ENCODE measurements at places on chromosomes 7 and 10.

DNA sequence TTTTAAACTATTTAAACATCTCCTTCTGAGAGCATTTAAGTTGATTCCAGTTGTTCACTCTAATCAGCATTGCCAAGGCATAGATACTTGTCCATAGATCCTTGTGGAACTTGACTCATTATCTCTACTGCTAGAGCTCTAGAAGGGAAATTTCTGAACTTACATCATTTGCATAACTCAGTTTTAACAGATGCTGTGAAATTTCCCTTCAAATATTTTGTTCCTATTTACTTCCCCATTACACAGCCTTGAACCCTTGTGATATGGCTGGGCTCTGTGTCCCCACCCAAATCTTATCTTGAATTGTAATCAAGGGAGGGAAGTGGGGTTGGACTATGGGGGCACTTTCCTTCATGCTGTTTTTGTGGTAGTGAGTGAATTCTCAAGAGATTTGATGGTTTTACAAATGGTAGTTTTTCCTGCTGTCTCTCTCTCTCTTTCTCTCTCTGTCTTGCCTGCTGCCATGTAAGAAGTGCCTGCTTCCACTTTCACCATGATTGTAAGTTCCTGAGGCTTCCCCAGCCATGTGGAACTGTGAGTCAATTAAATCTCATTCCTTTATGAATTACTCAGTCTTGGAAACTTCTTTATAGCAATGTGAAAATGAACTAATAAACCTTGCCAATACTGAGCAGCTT is 25.4 kb downstream of the INSIG1 start:
- no peak overlapping the region for H3K4me3 ChIP-seq
- peaks cover 5% of the 10 kb centered on the region for H3K27me3 ChIP-seq
- H3K36me3 ChIP-seq: no peaks in the 10 kb centered on the region
- no peaks in the 10 kb centered on the region for H3K4me1 ChIP-seq
- no peak for DNase-seq
- H3K27ac ChIP-seq: no peak overlapping the region

DNA sequence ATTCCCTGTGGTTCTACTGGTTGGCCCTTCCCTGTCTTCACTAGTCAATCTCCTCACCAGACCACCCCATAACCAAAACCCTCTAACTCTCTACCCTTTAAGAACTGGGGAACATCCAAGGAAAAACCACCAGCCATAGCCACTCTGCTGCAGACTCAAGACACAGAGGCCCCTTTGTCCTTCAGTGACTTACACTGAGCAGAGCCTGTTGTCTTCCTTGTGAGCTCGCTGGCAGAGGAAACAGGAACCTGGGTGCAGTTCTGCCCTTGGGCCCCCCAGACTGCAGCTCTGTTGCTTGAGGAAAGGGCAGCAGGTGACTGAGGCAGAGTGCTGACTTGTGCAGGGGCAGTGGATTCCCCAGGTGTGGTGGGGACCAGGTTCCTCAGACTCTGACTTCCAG is 30.6 kb downstream of the ZC3HAV1 start:
- no peaks in the 10 kb centered on the region for H3K4me1 ChIP-seq
- peaks cover 83% of the 10 kb centered on the region for H3K36me3 ChIP-seq
- no peaks in the 10 kb centered on the region for H3K27me3 ChIP-seq
- H3K4me3 ChIP-seq: no peak overlapping the region
- no peak overlapping the region for H3K27ac ChIP-seq

DNA sequence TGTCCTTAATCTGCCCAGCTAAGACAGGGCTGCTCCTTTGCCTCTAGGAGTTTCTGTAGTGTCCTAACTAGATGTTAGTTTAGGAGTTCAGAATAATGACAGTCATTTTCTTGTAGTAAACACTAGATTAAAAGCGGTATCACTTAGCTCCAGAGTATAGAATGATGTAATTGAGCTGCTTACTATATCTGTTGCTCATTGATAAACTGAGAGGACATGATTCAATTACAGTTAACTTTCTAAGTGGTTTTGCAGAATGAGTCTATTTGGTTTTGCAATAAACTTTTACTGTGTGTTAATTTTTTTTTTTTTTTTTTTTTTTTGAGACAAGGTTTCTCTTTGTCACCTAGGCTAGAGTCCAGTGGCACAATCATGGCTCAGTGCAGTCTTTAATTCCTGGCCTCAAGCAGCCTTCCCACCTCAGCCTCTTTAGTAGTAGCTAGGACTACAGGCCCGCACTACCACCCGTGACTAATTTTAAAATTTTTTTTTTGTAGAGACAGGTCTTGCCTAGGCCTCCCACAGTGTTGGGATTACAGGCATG is 1.8 kb downstream of the STMP1 start:
- peak overlapping the region; percentile 90 for H3K27ac ChIP-seq
- peaks cover 43% of the 10 kb centered on the region for H3K4me1 ChIP-seq
- peaks cover 12% of the 10 kb centered on the region for H3K36me3 ChIP-seq
- DNase-seq: peak; percentile 31
- H3K27me3 ChIP-seq: no peaks in the 10 kb centered on the region
- no peak overlapping the region for H3K4me3 ChIP-seq

GRCh38 chr7:159104188-159104920 is 40.3 kb downstream of the VIPR2 start:
- H3K36me3 ChIP-seq: no peaks in the 10 kb centered on the region
- H3K4me3 ChIP-seq: no peak overlapping the region
- no peaks in the 10 kb centered on the region for H3K4me1 ChIP-seq
- no peaks in the 10 kb centered on the region for H3K27me3 ChIP-seq
- DNase-seq: no peak
- no peak overlapping the region for H3K27ac ChIP-seq

DNA sequence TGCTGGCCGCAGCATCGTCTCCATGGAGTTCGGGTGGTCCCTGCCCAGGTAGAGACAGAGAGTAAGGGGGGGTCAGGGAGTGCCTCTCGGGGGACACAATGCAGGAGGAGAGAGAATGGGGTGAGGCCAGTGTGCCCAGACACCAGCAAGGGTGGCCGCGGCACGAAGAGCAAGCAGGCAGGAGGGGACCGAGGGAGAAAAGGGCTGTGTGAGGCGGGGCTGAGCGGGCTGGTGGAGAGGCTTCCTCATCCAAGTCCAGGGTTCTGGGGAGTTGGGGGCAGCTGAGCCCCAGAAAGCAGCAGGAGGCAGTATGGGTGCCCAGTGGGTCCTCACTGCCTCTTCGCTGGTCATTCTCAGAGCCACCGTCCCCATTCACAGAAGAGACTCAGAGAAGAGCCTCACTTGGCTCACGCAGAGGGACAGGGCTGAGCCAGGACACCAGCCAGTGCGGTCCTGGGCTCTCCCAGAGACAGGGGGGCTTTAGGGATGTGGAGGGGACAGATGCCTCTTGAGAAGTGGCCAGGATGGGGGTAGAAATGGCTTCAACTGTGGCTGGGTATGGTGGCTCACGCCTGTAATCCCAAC is 78.9 kb downstream of the MICALL2 start:
- H3K27ac ChIP-seq: no peak overlapping the region
- no peaks in the 10 kb centered on the region for H3K36me3 ChIP-seq
- peaks cover 47% of the 10 kb centered on the region for H3K27me3 ChIP-seq
- DNase-seq: no peak

DNA sequence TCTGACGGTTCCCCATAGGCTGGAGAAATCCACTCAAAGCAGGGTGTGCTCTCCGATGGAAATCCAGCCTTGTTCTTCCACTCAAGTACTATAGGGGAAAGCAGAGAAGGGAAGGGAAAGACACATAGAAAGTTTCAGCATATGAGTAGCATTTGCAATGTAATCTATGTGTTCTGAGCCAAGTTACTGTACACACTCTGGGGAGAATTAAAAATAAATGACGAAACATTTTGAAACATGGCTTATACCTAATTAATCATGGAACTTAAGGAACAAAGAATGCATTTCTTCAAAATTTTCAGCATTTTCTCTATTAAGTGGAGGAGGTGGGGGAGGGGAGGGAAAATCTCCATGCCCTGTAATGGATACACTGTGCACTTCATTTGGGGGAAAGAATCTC is 198.1 kb upstream of the HABP2 start:
- no peaks in the 10 kb centered on the region for H3K4me1 ChIP-seq
- H3K36me3 ChIP-seq: no peaks in the 10 kb centered on the region
- H3K27ac ChIP-seq: no peak overlapping the region

DNA sequence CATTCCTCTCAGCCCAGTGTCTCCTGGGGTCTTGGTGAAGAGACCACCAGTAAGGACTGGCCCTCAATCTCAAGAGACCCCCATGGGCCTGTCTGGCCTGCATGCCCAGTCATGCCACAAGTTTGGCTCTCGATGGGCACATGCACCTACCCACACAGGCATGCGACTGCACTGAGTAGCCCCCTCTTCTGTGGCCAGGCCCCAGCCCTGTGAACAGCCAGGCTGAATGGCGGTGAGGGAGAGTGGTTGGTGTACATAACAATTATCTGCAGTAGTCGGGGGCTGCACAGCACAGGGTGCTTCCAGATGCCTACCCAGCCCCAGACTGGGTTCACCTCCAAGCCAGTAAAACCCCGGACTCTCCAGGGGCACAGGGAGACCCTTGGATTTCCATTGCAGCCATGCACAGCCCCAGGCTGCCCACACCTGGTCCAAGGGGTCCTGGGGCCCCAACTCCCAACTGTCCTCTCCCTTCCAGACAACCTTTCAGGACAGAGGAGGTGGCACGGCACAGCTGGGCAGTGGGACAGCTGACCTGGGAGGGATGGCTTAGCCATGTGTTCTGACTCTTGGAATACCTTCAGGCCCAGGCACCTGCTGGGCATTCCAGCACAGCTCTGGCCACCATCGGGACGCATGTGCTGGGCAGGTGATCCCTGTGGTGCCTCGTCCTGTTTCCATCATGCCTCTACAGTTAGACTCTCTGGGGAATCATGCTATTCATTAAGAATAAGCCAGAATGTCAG is 21.0 kb upstream of the CSGALNACT2 start:
- 0 out of 2 replicates have a peak, but pooled peaks cover 2% of the 10 kb centered on the region for H3K27me3 ChIP-seq
- no peaks in the 10 kb centered on the region for H3K4me1 ChIP-seq
- H3K4me3 ChIP-seq: no peak overlapping the region
- no peak for DNase-seq

DNA sequence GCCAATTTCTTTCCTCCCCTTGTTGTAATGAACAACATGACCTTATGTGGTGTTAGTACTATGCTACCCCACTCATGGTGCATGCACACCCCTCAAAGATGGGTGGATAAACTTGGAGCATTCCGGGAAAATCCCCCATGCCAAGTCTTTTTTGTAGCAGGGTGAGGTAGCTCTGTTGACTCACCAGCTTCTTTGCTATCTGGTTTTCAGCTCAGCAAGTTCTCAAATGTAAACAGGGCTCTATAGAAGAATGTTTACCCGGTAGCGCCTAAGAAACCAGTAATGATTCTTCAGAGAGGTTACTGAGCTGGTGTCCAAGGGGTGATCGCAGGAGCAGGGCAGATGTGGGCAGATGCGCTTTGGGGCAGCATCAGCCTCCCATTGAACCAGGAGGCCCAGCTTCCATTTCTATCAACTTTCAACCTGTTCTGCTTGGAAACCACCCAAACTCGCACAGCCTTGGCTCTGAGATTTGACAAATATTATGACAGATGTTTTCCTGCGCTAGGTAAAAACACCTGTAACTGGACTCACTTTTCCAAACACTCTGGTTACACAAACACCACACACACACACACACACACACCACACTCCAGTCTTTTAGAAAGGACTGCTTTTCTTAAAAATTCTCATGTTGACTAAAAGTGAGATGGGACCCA is 87.8 kb downstream of the ZRANB1 start:
- H3K27ac ChIP-seq: no peak overlapping the region
- peaks cover 31% of the 10 kb centered on the region for H3K36me3 ChIP-seq
- H3K4me3 ChIP-seq: no peak overlapping the region
- no peak for DNase-seq
- no peaks in the 10 kb centered on the region for H3K27me3 ChIP-seq
- peaks cover 36% of the 10 kb centered on the region for H3K4me1 ChIP-seq

GRCh38 chr10:127928021-127928806 is 21.3 kb downstream of the PTPRE start:
- H3K4me3 ChIP-seq: no peak overlapping the region
- no peaks in the 10 kb centered on the region for H3K36me3 ChIP-seq
- peaks cover 25% of the 10 kb centered on the region for H3K4me1 ChIP-seq
- DNase-seq: peak; percentile 63
- H3K27ac ChIP-seq: peak overlapping the region; percentile 49

DNA sequence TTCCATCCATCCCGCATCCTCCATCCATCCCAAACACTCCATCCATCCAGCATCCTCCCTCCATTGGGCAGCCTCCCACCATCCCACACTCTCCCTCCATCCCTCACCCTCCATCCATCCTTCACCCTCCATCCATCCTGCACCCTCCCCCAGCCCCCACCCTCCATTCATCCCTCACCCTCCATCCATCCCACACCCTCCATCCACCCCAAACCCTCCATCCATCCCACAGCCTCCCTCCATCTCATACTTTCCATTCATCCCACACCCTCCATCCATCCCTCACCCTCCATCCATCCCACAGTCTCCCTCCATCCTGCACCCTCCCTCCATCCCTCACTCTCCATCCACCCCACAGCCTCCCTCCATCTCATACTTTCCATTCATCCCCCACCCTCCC is 60.4 kb downstream of the FOXI2 start:
- no peaks in the 10 kb centered on the region for H3K4me1 ChIP-seq
- no peak for DNase-seq
- no peak overlapping the region for H3K27ac ChIP-seq
- no peaks in the 10 kb centered on the region for H3K36me3 ChIP-seq

DNA sequence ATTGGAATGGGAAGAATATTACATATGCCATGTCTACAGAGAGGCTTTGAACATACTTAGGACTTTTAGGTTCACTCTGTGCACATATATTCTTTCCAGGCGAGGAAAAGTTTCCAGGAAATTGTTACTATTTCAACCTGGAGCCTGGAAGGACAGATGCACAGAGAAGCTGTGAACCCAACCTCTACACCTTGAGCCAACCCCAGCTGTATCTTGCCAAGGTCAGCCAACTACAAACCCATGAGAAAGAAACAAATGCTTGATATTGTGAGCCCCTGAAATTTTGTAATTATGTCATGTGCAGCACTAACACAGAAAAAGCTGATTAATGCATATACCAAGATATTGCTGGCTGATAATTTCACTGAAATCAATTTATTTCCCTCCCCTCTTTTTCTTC is 404.9 kb downstream of the GLRX3 start:
- no peak for DNase-seq
- no peaks in the 10 kb centered on the region for H3K27me3 ChIP-seq
- H3K36me3 ChIP-seq: no peaks in the 10 kb centered on the region
- H3K27ac ChIP-seq: no peak overlapping the region
- H3K4me3 ChIP-seq: no peak overlapping the region

GRCh38 chr7:101075646-101076045 is 9.6 kb upstream of the TRIM56 start:
- DNase-seq: no peak
- H3K4me3 ChIP-seq: no peak overlapping the region
- H3K27me3 ChIP-seq: peaks cover 13% of the 10 kb centered on the region
- H3K4me1 ChIP-seq: no peaks in the 10 kb centered on the region

All from SJSA1 (cell line).